Esophagus squamous epithelium (tissue), 5 donors: ENCODE measurements at places on chromosomes 7 and 10.
A peak's percentile ranks its signal among the peaks of the same experiment; 100 is the strongest.

GRCh38 chr10:1631282-1631681 lies 106.0 kb downstream of the ADARB2 start:
- H3K27ac ChIP-seq, result no peak overlapping the region
- no peaks in the 10 kb centered on the region for H3K4me1 ChIP-seq
- no peaks in the 10 kb centered on the region for H3K27me3 ChIP-seq

DNA sequence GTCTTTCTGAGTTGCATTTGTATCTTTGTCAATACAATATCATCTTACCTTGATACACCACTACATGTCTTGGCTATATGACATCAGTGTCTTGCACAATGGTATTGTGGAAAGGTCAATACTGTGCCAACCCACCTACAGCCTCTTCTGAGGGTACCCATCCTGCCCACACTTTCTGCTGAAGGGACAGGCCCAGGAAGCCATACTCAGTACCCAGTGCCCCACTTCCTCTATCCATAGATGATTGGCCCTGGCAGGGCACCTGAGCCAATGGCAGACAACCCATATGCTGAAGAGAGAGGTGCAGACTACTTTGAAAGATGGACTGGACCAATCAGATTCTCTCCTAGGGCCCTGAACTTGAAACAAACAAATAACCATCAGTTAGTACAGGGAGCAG lies 152.0 kb upstream of the ADO start:
- no peak overlapping the region for H3K4me3 ChIP-seq
- no peaks in the 10 kb centered on the region for H3K36me3 ChIP-seq

DNA sequence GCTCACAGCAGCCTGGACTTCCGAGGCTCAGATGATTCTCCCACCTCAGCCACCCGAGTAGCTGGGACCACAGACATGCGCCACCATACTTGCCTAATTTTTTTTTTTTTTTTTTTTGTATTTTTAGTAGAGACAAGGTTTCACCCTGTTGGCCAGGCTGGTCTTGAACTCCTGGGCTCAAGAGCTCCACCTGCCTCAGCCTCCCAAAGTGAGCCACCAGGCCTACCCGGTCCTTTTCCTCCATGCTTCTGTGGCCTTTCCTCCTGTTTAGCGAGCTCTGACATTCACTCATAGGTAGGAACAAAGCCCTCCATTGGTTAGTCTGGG lies 50.1 kb upstream of the SRPK2 start:
- DNase-seq, result no peak
- no peaks in the 10 kb centered on the region for H3K27me3 ChIP-seq
- H3K4me1 ChIP-seq, result peaks cover 15% of the 10 kb centered on the region
- no peaks in the 10 kb centered on the region for H3K36me3 ChIP-seq
- H3K27ac ChIP-seq, result no peak overlapping the region
- H3K4me3 ChIP-seq, result no peak overlapping the region

GRCh38 chr7:21469894-21470293 lies 42.0 kb downstream of the SP4 start:
- H3K27me3 ChIP-seq, result no peaks in the 10 kb centered on the region
- no peak for DNase-seq
- H3K27ac ChIP-seq, result no peak overlapping the region
- H3K4me3 ChIP-seq, result no peak overlapping the region
- H3K36me3 ChIP-seq, result no peaks in the 10 kb centered on the region

DNA sequence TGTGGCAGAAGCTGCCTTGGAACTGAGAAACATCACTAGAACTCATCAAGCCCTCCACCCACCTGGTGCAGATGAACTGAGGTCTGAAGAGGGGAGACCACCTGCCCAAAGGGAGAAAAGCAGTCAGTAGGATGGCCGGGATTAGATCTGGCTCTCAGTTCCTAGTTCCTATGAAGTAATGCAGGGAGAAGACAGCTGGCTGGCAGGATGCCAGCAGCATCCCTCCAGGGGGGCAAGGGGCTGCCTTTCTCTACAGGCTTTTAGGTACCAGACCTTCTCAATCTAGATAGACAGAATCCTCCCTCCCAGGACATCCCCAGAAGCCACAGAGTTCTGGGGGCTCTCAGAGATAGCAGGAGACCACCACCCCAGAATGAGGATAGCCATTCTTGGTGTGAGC lies 7.8 kb downstream of the CRHR2 start:
- H3K27me3 ChIP-seq, result no peaks in the 10 kb centered on the region
- no peak for DNase-seq
- no peak overlapping the region for H3K27ac ChIP-seq
- H3K4me3 ChIP-seq, result no peak overlapping the region
- H3K4me1 ChIP-seq, result no peaks in the 10 kb centered on the region

GRCh38 chr7:70598976-70599375 lies 533.0 kb upstream of the GALNT17 start:
- peak overlapping the region; percentile 65 for H3K4me3 ChIP-seq
- no peaks in the 10 kb centered on the region for H3K36me3 ChIP-seq
- no peak for DNase-seq
- H3K4me1 ChIP-seq, result peaks cover 6% of the 10 kb centered on the region
- peak overlapping the region; percentile 88 for H3K27ac ChIP-seq

GRCh38 chr7:1233333-1234048 lies 819 bp downstream of the UNCX start:
- no peak overlapping the region for H3K4me3 ChIP-seq
- H3K36me3 ChIP-seq, result no peaks in the 10 kb centered on the region
- H3K27ac ChIP-seq, result no peak overlapping the region
- H3K4me1 ChIP-seq, result peaks cover 53% of the 10 kb centered on the region
- DNase-seq, result no peak
- peaks cover 68% of the 10 kb centered on the region for H3K27me3 ChIP-seq

DNA sequence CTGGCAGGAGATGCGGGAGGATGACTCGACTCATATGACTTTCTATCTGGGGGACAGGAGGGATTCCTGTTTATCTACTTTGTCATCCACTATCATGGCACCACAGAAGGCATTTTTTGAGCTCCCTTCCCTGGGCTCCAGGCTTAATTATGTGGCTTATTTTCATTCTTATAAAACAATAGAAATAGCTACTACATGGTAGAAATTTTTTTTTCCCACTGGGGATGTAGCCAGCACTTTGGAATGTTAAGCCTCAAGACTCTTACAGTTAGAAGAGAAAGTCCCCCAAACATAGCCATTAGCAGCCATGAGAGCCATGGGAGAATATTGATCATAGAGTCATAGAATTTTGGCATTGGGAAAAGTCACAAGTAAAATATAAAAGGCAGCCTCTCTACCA lies 14.6 kb upstream of the FAM180A start:
- H3K4me3 ChIP-seq, result no peak overlapping the region
- H3K27me3 ChIP-seq, result no peaks in the 10 kb centered on the region
- DNase-seq, result no peak
- H3K4me1 ChIP-seq, result peaks cover 5% of the 10 kb centered on the region
- H3K27ac ChIP-seq, result no peak overlapping the region
- no peaks in the 10 kb centered on the region for H3K36me3 ChIP-seq

- no peaks in the 10 kb centered on the region for H3K27me3 ChIP-seq
- H3K4me3 ChIP-seq, result no peak overlapping the region
- peak overlapping the region; percentile 55 for H3K27ac ChIP-seq
- peaks cover 29% of the 10 kb centered on the region for H3K36me3 ChIP-seq
- no peak for DNase-seq
These were observed 174.8 kb downstream of the RTKN2 start for GRCh38 chr10:62093863-62094291.

DNA sequence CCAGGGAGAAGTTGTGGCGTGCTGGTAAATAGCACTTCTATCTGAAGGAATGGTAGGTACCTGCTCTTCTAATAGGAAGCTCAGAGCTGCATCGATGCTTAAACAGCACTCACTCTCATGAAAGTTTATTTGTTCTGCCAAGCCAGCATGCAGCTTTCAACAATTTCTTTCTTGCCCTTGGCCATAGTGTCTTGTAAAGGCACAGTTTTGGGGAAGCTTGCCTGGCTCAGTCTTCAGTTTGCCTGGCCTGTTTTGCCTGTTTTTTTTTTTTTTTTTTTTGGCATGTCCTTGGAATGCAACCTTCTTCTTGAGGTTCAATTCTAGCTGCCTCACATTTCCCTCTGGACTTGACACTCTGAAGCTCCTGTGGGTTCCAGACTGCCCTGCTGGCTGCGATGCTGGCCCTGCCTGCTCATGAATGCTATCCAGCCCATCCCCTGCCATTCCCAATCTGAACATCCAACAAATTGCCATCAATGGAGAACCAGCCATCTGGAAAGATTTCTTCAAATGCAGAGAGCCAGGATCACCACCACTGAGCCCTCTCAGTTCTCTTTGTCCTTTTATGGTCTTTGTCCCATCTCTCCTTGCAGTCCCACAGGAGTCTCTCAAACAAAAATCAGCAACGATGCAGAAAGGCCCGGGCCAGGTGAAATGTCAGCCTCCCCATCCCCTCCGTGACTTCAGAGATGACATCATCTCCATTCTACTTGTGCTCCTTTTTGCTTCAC lies 133.9 kb downstream of the ANLN start:
- no peaks in the 10 kb centered on the region for H3K27me3 ChIP-seq
- H3K36me3 ChIP-seq, result no peaks in the 10 kb centered on the region
- DNase-seq, result no peak
- H3K4me1 ChIP-seq, result peaks cover 4% of the 10 kb centered on the region
- H3K4me3 ChIP-seq, result no peak overlapping the region

DNA sequence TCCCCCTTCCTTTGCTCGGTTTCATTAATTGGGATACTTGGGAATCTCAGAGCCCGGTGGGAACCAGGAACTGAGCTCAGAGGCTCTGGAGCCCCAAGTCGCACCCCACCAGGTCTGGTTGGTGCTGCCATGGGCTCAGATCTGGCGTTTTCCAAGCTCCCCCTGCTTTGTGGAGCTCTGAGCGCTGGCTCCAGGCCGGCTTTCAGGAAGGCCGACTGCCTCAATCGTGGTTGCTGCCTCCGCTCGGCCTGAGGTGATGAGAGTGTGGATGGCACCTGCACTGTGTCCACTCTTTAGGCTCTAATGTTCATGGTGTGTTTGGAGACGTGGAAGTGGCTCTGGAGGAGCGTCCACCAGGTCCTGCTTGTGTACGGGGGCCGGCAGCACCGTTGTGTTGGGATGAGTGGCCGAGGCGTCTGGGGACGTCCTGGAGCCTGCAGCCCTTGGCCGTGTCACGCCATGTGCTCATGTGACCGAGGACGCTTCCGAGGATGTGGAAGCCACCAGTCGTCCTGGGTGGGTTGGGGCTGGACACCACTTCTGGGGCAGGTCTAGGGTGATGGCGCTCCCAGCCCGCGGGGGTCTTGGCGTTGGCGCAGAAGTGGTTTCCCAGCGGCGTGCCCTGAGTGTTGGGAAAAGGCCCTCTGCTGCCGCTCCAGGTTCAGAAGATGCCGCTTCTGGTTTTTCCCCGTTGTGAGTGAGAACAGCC lies 8.2 kb downstream of the INPP5A start:
- peaks cover 82% of the 10 kb centered on the region for H3K4me1 ChIP-seq
- no peak overlapping the region for H3K4me3 ChIP-seq
- H3K36me3 ChIP-seq, result no peaks in the 10 kb centered on the region
- no peaks in the 10 kb centered on the region for H3K27me3 ChIP-seq
- H3K27ac ChIP-seq, result no peak overlapping the region

DNA sequence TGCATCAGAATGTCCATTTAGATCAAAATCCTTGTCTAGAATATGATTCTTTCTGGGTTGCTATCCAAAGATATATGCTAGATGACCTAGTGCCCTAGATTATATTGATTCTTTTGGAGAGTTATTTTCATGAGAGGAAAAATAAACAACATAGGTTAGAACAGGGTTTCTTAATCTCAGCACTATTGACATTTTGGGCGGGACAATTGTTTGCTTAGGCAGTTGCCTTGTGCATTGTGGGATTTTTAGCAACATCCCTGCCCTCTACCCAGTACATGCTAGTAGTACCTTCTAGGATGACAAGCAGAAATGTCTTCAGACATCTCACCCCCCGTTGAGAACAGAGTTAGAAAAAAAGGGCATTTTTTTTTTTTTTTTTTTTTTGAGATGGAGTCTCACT lies 25.1 kb upstream of the LAMB1 start:
- H3K27me3 ChIP-seq, result no peaks in the 10 kb centered on the region
- no peak overlapping the region for H3K27ac ChIP-seq
- no peaks in the 10 kb centered on the region for H3K36me3 ChIP-seq
- H3K4me1 ChIP-seq, result no peaks in the 10 kb centered on the region
- DNase-seq, result no peak
- H3K4me3 ChIP-seq, result no peak overlapping the region

DNA sequence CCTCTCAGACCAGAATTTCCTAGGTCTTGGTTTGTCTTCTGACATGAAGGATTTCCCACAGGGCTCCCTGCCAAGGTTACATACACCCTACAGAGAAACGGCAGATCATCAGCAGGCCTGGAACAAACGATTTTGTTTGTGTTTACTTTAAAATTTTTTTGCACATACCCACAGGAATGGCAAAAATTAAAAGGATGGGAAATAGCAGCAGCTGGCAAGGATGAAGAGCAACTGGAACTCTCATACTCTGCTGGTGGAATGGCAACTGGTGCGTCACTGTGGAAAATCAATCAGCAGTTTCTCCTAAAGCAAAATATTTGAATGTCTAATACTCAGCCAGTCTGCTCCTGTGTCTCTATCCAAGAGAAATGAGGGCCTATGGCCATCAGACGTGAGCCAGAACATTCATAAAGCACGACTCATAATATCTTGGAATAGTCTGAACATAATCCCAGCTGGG lies 6.5 kb downstream of the BAIAP2L1 start:
- H3K4me3 ChIP-seq, result no peak overlapping the region
- no peak for DNase-seq
- H3K36me3 ChIP-seq, result no peaks in the 10 kb centered on the region
